ENCODE measurements at places on chromosomes 7 and 10.

GRCh38 chr7:22677680-22678079, 49.3 kb upstream of the IL6 start:
- no peak for DNase-seq

GRCh38 chr10:118734475-118734874, 20.3 kb downstream of the CACUL1 start:
- DNase-seq, result no peak

GRCh38 chr7:101707587-101707986, 78.5 kb upstream of the MYL10 start:
- DNase-seq, result no peak

- DNase-seq, result no peak
Measured at GRCh38 chr10:32961895-32962369, 3.9 kb upstream of the ITGB1 start.

GRCh38 chr10:124984376-124984775, 42.5 kb downstream of the ZRANB1 start:
- DNase-seq, result no peak

DNA sequence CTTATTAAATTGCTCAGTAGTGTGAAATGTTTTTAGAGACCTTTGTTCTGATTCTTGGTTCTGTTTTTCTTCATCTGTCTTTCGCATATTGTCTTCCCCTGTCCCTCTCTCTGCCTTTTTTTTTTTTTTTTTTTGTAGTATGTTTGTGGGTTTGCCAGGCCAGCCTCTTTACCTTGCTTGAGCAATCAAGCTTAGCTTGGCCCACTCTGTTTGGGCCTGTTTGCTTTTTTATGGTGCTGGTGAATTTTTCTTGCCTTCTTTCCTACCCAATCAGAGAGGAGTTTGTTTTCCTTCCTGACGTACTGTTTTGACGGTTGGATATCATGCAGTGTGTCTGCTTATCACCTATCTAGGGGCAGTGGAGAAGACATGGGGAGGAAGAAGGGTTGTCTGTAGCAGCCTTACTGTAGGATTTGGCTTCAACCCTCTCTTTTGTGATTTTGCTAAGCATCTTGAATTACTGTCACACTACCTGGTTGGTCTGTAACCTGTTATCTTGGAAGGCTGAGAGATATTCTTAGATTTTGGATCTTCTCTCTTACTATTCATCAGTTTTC, 64.0 kb downstream of the BBS9 start:
- DNase-seq, result no peak

GRCh38 chr7:130473289-130473688, 18.6 kb upstream of the MEST start:
- no peak for DNase-seq

- no peak for DNase-seq
Measured at GRCh38 chr10:35432781-35433338, 96.6 kb downstream of the CCNY start.

GRCh38 chr10:33122014-33122809, 164.2 kb upstream of the ITGB1 start:
- no peak for DNase-seq

DNA sequence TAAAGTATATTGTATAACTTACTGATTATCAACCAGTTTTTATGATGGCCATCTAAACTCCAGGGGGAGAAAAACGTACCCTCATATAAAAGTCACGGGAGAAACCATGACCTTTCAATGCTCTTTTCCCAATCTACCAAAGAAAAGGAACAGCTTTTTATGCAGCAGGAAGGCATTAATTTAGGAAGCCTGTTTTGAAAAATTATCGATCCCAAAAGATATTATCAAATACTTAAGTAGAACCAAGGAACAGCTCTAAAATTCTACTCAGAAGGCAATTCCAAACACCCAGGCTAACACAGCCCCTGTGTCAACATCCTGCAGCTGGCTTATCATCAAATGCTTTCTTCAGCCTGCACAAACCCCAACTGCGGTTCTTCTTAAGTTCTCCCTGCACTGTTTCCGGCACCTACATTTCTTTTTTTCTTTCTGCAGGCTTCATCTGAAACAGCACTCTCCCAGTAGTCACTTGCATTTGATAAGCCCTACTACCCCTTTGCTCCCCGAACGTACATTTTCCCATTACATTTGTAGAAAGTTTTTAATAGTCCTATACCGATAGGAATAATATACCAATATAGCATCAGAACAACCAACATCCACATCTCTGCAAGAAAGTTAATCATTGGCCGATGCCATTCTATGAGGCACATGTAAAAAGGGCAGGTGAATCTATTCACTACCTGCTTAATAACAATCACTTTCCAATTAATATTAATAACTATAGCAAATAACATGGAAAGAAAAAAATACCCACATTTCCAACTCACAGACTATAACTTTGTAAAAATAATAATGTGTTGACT, 47.9 kb downstream of the PIP4K2A start:
- DNase-seq, result no peak

- no peak for DNase-seq
Measured at GRCh38 chr7:89780291-89780690, 374.0 kb upstream of the STEAP1 start.

DNA sequence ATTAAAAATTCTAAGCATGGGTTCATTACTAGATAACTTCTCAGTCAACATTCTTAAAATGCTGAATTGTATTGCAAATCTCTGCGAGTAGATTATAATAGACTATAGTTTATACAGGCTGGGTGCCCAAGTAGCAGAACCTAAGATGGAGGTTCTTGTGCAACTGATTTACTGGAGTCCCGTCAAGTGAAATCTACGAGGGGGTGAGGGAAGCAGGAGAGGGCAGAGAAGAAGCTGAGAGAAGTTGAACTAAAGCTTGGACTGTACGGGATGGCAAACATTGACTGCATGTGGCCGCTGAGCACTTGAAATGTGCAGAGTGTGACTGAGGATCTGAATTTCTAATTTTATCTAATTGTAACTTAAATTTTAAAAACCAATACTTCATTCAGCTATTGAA, 124.5 kb downstream of the CTNNA3 start:
- no peak for DNase-seq

DNA sequence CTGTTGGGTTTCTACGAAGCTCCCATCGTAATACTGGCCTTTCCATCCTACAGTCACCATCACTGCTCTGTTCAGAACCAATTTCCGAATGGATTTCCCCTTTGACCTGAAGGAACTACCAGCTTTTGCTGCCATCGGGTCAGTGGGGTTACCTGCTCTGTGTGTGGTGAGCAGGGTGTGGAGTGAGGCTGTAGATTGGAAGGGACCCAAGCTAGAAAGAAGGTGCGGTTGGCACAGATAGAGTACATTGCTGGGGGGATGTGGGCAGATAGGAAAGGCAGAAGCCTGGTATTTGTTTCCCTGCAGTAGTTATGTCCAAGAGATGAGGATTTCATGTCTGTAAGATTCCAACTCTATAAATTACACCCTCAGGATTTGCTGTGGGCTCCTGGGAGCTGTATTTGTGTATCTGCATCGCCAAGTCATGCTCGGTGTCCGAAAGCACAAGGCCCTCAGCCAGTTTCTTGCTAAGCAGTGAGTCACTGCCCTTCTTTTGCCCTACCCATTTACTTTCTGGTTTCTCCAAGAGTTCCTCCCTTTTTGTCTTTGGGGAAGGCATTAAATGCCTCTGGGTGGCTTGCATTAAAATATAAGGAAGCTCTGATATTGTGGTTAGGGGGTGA, 15.4 kb downstream of the CLCN1 start:
- no peak for DNase-seq

- peak; percentile 3 for DNase-seq
Measured at GRCh38 chr10:132684164-132684891, 101.6 kb downstream of the NKX6-2 start.

DNA sequence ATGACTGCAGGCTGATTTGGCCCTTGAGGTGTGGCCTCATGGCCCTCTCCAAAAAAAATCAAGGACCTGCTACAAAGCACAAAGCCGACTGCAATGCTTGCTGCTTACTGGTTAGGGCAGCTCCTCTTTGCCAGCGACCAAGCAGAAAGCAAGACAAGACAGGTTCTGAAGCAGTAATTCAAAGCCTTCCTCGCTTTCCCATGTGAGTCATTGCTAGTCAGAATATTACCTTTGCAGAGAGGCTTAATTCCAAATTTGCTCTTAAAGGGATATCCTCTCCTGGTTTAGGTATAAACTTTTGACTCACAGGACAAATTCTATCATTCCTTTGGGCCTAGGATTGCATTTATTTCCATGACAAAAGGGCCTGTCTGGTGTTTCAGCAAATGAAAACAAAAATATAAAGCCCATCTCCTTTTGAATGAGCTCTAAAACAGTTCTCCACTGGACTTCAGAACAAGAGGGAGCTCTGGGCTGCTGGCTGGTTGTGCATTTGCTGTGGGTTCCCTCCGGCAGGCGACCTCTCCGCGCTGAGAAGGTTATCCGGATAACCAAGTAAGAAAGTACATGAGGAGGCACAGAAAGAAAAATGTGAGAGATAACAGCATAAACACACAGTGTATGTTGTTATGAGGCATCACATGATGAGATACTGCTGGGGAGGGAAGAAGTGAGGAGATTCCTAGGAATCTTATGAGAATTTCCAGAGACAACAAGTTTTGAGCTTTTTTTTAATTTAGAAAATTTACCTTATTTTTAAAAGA, 90.8 kb downstream of the EGFR start:
- no peak for DNase-seq

DNA sequence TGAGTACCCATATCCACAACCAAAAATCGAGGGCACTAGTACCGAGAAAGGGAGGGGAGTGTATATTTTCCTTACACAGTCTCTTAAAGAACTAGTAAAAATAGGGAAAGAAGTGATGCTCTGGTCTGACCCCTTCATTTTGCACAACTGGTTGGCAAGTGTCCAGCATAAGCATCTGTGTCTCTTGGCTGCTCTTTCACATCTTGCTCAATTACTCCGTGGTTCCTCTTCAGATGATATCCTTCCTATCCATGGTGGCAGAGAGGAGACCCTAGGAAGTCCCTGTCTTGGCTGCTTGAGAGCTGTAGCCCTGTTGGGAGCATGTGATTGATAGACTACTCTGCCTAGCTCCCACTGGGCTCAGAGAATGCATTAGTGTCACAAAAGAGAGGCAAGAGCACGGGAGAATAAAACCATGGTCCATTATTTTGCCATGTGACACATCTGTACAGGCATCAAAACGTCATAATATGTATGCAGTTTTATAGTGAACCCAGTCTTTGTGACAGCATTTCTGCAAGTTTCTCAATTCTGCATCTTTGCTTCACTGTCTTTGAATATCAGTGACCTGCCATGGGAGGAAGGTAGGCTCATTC, 111.8 kb upstream of the ANKRD1 start:
- DNase-seq, result no peak

DNA sequence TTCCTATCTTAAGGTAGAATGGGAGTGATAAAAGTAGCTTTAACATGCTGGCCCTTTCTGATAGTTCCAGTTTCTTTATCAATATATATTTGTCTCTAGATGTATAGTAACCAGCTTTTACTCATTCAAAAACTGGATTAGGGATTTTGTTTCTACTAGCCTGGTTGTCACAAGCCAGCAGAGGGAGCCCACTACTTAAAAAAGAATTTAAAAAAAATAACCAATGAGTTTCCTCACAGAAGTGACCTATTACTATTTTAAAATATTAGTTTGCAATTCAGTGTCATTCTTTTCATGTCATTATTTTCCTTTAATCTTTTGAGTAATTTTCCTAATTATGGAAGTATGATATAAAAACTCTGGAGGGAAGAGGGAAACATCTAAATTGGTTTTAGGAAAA, 142.1 kb downstream of the PHTF2 start:
- no peak for DNase-seq

DNA sequence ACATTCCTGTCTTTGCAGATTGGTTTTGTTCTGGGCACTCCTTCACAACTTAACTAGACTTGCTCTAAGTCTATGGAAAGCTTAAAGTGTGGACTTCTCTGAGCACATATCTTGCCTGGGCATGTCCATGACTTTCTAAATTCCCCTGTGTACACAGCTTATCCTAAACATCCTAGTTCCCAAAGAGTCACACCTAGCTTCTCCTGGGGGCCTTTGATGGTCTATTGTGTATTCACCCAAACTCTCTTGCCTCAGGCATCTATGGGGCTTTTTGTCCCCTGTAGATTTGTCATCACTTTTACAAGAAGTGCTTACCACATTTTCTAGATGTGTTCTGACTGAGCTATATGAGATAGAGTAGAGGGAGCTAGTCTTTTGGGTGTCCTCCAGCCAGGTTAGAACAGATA, 12.2 kb upstream of the ZNF488 start:
- DNase-seq, result no peak

GRCh38 chr7:103317009-103317408, 19.8 kb downstream of the PMPCB start:
- no peak for DNase-seq

- DNase-seq, result no peak
Measured at GRCh38 chr10:128537834-128538330, 411.7 kb upstream of the MKI67 start.

DNA sequence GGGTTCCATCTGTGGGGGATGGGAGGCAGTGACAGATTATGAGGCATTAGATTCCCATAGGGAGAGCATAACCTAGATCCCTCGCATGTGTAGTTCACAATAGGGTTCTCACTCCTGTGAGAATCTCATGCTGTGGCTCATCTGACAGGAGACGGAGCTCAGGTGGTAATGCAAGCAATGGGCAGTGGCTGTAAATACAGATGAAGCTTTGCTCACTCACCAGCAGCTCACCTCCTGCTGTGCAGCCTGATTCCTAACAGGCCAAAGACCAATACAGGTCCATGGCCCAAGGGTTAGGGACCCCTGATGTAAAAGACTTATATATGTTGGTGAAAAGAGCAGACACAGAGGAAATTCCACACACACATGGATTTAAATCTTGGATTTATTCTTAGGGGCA, 370.2 kb downstream of the NRG3 start:
- no peak for DNase-seq

DNA sequence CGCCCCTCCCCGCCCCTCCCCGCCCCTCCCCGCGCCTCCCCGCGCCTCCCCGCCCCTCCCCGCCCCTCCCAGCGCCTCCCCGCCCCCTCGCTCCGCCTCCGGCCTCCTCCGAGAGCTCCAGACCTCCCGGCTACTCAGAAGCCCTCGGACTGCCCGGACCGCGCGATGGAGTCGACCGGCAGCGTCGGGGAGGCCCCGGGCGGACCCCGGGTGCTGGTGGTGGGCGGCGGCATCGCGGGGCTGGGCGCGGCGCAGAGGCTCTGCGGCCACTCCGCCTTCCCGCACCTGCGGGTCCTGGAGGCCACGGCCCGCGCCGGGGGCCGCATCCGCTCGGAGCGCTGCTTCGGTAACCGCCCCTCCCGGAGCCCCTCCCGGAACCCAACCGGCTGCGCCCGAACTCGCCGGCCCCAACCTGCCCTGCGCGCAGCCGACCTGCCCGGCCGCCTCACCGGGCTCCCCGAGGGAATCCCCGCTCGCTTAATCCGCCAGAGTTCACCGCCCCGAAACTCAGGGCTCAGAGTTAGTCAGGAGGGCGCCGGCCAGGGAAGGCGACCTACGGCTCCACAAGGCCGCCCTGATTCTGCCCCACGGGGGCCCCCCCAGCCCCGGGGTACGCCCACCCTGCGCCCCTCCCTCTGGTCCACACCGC, at the start of gene PAOX:
TSS of gene PAOX (plus strand) at position 111 of the 649 bp plus-strand sequence. CDS start at position 166, 55 bp downstream.
- DNase-seq, result no peak

Measured in activated gamma-delta T cell treated with anti-CD3 and anti-CD28 coated beads, Interleukin-2, amount 50 U/mL, for 16 hours (primary cell).